ENCODE measurements at places on chromosomes 13 and 19. TPM values are rescaled to one million over a fixed set of nuclear protein-coding genes. Genes with fewer than 3 reads are reported as not detected.
A peak's percentile ranks its signal among the peaks of the same experiment; 100 is the strongest.

DNA sequence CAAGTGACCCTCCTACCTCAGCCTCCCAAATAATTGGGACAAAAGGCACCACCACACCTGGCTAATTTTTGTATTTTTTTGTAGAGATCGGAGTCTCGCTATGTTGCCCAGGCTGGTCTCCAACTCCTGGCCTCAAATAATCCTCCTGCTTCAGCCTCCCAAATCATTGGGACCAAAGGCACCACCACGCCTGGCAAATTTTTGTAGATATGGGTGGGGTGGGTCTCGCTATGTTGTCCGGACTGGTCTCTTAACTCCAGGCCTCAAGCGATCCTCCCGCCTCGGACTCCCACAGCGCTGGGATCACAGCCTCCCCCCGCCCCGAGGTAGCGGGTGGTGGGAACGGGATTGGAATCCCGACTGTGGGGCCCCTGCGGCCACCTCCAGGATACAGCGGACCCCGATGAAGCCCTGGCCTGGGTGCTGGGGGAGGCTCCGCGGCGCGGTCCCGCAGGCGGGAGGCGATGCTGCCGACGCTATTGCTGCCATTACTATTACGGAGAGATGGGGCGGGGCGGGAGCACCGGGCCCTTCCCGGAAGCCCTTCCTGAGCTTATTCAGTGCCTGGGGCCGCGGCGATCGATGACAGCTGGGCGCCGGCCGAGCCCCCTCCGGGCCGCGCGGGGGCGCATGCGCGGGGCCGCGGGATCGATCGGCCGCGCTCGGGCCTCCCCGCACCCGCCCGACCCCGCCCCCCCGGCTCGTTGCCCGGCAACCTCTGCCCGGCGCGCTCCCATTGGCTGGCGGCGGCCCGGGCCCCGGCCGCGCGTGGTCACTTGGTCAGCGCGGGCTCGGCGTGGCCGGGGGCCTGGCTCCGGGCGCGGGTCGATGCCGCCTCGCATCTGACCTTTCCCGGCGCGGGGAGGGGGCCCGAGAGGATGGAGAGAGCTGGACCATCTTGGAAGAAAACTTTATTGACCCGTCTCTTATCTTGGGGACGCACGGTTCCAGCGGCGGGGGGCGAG lies 27.9 kb upstream of the ONECUT3 start:
- DNase-seq, result peak; percentile 87

DNA sequence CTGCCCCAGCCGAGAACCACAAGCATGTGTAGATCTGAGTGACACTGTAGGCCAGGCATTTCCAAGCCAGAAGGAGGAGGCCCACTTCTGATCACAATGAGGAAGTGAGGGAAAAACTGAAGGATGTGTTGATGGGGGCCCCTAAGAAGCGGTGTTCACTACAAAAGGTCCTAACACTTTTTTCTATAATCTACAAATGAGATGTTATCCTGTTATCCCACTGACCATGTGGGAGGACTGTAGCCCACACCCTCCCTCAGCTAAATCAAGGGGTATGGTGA lies 99.0 kb upstream of the MCF2L start:
- DNase-seq, result no peak

DNA sequence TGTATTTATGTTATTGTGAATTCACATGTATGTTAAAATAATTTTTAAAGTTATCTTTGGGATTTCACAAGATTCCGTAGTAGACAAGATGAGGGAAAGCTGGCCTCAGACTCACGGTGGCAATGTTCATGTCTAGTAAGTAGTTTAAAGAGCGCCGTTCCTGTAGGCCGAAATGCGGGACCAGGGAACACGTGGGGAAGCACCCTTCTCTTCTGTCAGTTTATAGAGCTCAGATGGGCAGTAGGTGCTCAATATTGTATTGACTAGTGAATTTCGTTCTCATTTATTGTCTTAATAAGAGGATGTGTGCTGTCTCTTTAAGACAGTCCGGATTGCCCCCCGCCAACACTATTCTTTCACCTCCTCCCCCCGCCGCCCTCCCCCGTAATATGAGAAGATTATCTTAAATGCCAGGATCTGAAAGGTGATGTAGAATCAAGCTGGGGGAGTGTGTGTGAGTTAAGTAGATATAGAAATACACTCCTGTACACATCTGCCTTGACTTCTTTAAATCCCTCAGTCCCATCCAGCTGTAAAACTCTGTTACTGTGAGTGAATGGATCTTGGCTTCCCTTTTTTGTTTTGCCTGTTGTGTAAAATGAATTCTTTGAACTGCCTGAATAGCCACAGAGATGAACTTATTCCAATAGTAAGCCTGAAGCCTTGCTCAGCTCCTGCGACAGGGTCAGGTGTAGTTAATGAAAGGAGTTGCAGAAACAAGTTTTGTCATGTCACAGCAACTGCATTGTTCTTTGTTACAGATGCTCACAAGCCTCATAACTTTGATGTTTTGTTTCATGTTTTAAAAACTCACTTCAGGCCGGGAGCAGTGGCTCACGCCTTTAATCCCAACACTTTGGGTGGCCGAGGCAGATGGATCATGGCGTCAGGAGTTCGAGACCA lies 1.3 kb downstream of the LAMP1 start:
- no peak for DNase-seq

SGTA gene
- total RNA-seq, result 20.6 TPM

DNA sequence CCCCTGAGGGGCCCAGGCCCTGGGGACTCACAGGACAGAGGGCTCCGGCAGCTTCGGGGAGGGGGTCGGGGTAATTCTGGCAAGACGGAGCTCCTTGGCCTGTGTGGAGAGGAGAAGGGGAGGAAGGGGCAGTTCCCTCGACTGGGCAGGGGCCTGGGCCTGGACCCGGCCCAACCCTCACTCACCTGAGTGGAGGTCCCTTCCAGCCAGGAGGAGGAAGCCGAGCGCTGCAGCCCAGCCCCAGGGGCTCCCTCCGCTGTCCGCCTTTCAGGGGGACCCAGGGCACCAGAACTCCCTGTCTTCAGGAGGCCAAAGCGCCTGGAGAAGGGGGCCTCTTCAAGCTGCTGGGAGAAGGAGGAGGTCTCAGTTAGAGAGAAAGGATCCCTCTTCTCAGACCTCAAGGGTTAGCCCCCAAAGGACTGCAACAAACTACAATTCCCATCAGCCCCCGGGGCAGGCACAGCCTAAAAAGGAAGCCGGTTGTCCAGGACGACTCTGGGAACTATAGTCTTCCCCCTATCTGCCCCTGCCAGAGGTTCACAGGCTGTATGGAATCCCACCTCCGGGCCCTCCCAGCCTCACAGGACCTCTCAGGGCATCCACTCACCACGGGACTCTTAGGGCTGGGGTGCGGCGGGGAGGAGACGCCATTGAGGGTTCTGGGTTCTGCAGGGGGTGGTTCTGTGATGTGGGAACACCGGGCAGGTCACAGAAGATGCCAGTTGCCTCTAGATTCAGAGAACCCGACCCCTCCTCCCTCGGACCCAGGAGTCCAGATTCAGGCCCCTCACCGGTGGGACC lies 19.8 kb downstream of the EPS8L1 start:
- no peak for DNase-seq

DNA sequence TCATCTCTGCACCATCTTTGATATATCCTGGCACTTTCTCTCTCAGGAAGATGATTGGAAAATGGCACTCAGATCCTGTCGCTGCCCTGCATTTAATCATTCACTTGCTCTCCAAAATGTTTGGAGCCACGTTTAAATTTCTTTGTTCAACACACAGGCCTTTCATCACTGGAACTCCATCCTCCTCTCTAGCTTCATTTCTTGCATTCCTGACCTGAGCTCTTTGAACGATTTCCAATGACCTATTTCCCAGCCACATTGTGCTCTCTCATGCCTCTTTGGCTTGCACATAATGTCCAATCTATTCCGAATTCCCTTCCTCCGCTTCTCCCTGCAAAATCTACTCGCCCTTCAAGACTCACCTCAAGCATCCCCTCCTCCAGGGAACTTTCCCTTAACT lies 287.4 kb upstream of the NBEA start:
- DNase-seq, result no peak

- no peak for DNase-seq
Observed at GRCh38 chr13:66560189-66560588, 669.9 kb downstream of the PCDH9 start.

IGLON5 gene
- not detected for total RNA-seq

Measured in pancreas (tissue), 10 donors.